ENCODE measurements at places on chromosomes 4 and X.

DNA sequence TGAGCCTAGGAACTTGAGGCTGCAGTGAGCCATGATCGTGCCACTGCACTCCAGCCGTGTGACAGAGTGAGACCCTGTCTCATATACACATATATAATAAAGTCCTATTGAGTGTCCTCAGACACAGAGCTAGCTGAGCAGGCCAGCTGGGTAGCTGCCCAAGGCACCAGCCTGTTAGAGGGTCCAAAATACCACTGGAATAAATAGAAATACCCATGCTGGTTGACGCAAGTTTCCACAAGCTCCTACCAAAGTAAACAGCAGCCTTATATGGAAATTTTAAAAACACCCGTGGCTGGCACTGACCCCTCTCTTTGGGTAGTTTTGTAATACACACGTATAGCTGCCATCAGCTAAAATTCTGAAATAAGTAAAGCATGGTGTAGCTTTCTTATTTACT lies 348.6 kb downstream of the BCOR start:
- DNase-seq: no peak

DNA sequence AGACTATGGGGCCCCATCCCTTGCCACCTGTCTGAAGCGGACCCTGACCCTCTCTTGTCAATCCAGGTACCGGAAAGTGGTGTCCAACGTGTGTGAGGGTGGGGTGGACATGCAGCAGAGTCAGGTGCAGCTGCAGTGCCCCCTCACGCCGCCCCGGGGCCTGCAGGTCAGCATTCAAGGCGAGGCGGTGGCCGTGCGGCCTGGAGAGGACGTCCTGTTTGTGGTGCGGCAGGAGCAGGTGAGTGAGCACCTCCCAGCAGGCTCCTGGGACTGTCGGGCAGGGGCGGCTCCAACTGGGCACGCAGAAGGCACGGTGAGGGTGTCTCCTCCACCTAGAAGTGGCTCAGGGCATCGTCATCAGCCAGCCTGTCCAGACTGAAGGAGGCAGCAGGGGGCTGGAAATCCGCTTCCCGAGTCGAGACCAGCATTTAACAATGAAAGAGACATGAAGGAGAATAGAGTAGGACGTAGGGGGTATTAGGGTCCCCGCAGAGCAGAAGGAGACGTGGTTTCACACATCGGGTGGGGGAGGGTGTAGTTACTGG lies 221.6 kb downstream of the AFAP1 start:
- no peak for DNase-seq

- DNase-seq: no peak
These were observed 6.0 kb downstream of the PLP1 start for GRCh38 chrX:103782640-103783039.

DNA sequence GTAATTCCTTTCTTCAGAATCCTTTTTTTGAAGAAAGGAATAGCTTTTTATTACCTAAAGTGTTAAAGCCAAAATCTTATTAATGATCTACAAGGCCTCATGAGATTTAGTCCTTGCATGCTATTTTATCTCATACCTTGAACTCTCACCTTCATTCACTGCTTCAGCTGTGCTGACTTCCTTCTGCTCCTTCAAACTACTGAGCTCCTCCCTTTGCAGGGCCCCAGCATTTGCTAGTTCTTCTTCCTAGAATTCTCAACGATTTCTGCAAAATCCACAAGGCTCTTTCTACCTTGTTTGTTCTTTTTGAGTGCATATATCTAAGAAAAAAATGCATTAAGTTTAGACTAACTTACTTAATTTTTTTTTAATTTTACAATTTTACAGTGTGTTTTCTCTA lies 619.5 kb downstream of the EPHA5 start:
- DNase-seq: no peak

- no peak for DNase-seq
These were observed 84.6 kb downstream of the SYNPO2 start for GRCh38 chr4:118973295-118973694.

- DNase-seq: no peak
These were observed 97.9 kb downstream of the MAB21L2 start for GRCh38 chr4:150679765-150680343.

- DNase-seq: no peak
These were observed 107.5 kb downstream of the STK32B start for GRCh38 chr4:5158825-5159224.

All from T-helper 2 cell treated with Interferon-gamma antibody and Interleukin-4, amounts not matched to agents 5 μg/mL and 100 μg/mL, for 36 hours (primary cell).